ENCODE measurements at places on chromosomes 7 and 10.

DNA sequence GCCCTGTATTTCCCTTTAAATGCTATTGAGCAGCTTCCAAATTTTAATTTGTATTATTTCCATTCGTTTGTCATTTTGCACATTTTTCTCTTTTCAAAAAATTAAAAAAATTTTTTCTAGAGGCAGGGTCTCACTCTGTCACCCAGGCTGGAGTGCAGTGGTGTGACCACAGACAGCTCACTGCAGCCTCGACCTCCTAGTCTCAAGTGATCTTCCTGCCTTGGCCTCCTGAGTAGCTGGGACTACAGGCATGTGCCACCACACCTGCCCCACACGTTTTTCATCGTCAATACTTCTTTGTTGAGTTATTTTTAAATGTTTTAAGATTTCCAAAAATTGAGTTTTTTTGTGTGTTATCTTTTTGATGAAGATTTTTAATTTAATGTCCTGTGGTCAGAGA lies 4.7 kb downstream of the RPA3 start:
- DNase-seq: no peak

- no peak for DNase-seq
These were observed 164.4 kb downstream of the NOC3L start for GRCh38 chr10:94198324-94198723.

GRCh38 chr10:79340646-79341244 lies 6.5 kb upstream of the PPIF start:
- no peak for DNase-seq

- DNase-seq: no peak
These were observed 96.1 kb upstream of the MKLN1 start for GRCh38 chr7:131231381-131232220.

DNA sequence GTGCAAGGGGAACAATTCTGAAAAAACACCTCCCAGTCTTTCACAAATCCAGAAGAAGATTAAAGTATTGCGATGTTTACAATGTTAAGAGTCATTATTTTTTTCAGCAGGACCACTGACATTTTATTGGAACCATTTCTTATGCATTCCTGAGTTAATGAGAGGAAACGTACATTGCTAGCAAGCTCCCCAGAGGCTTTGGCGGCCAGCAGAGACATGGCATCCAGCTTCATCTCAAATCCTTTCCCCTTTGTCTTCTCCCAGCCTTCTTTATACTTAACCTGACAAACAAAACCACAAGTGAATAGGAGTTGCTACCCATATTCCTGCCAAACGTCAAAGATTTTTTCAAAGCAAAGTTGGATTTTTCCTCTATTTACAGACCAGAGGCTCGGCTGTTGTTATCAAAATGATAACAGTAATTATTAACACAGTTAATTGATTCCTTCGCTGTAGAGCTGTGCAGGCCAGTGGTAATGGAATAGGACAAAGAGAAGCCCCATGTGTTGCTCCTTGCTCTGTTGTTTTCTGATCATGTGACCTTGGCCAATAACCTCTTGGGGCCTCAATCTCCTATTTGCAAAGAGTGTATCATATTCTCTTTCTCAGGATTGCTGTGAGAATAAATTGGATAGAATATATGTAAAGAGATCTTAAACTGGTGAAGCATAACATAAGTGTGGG lies 32.0 kb downstream of the NRAP start:
- no peak for DNase-seq

GRCh38 chr7:117319181-117319580 lies 3.7 kb downstream of the WNT2 start:
- DNase-seq: no peak
